ENCODE measurements at places on chromosomes 2 and 18. TPM values are rescaled to one million over a fixed set of nuclear protein-coding genes. Genes with fewer than 3 reads are reported as not detected.

DNA sequence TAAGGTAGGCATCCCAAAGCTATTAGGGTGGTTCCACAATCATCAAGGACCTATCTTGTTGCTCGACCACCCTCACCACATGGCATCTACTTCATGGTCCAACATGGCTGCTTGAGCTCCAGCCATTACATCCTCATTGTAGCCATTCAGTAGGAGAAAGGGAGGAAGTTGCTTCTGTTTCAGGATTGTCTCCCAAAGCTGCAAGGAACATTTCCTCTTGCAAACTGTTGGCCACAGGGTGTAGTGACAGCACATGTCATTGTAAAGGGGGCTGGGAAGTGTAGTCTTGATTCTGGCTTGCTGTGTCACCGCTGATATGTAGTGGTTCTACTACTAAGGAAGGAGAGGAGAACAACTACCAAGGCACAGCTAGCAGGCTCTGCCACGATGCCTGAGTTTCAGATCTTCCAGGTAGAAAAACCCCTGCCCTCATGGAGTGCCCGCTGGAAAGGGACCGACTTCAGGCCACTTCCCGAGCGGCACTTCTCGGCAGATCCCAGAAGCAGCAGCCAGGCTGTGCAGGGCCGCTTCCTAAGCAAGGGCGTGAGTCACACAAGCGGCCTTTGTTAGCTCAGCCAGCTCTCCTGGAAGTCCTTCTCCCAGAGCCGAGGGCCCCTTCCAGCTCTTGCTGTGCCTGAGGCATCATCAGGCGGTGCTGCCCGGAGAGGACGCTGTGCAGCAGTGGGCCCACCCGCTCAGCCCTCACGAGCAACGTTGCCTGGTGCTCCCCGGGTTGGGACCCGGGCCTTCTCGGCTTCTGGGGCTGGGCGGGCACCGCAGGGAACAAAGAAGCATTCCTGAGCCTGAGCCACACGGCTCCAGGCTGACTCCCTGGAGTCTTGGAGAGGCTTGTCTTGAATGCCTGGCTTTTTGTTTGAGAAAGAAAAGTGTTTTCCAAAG lies 58.2 kb downstream of the HS6ST1 start:
- DNase-seq = no peak

Gene UGT1A7
- total RNA-seq = 19.5 TPM

DNA sequence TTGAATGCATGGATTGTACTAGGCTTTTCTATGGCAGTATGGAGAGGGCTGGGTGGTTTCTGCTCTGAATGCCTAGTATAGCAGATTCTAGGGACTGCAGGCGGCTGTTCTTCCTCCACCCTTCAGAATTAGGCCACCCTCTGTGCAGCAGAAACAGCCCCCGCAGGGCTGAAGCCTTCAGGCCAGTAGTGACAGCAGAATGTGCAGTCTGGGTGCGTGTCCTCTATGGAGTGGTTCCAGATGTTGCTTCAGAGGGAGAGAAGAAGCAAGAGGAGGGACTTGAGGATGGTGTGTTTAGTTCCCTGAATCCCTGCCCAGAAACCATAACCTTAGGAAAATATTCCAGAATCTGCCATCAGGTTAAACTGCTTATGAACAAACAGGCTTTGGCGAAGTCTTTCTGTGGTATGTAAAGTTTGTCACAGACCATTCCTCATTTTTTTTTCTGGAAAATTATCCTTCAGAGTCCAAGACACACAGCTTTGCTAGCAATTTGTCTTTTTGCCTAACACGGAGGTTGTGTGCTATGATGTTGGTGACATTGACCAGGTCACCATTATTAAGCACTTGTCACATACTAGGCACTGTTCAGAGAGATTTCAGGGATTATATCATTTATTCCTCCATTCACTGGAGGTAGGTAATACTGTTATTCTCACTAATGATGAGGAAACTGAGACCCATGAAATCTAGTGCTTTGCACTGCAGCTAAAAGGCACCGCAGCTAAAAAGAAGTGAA lies 21.1 kb downstream of the CASP10 start:
- no peak for DNase-seq

Gene SLC39A6
- 15.8 TPM for total RNA-seq

GRCh38 chr2:16691261-16691660 lies 25.6 kb upstream of the CYRIA start:
- no peak for DNase-seq

- DNase-seq = no peak
Measured at GRCh38 chr18:48310999-48311398, 98.2 kb downstream of the ZBTB7C start.

DNA sequence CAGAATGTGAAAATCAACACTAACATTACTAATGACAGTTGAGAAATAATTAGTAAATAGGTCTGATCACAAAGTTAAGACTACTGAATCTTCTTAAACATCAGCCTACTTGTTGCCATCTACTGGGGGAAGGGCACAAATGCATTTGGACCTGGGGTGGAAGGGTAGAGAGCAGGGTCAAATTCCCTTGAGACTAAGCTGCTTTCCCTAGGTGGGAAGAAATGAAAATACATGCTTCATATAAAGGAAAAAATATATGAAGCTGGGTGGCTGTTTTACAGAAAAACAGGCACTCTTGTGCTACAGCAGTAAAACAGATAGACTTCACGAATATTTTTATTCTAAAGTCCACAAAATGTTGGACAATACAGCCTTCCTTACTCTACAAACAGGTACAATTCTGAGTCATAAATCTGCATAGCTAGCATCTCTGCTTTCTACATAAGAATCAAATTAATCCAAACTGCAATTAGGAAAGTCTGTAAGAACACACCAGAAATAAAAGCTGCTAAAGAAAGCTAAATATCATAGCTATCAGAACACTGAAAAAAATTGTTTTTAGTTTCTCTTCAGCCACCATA lies 10.9 kb downstream of the TRIP12 start:
- DNase-seq = no peak

Gene IL36G
- not detected for total RNA-seq

- DNase-seq = no peak
Measured at GRCh38 chr2:151681051-151681450, 53.2 kb downstream of the NEB start.

GRCh38 chr2:46950314-46950713 lies 34.7 kb upstream of the MCFD2 start:
- DNase-seq = no peak

DNA sequence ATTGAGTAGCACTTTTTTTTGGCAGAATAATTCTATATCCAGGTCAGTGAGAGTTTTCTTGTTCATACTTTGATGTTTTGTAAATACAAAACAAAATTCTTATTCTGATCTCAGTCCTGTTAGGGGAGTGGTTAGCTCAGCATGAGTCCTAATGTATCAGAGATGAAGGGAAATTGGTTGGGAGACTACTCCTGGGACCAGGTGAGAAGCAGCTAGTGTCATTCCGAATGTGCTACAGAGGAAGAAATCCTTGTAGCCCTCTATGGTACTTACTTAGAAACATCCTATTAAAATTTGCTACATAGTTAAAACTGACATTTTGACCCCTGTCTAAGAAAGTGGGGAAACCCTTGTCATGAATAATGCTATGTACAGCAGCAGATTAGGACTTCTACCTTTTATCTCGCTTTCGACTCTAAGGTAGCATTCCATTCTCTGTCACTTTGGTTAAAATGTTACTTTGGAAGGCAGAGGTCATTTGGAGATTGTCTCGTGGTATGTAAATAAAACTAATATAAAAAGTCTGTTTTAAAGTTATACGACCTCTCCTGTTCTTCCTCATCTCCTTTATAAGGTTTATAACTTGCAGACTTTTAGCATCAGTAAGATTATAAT lies 65.8 kb downstream of the PARD3B start:
- DNase-seq = no peak

Gene TMEM247
- not detected for total RNA-seq

- no peak for DNase-seq
Measured at GRCh38 chr18:62186499-62186773, 420 bp downstream of the PIGN start.

Gene KIAA2012
- not detected for total RNA-seq

DNA sequence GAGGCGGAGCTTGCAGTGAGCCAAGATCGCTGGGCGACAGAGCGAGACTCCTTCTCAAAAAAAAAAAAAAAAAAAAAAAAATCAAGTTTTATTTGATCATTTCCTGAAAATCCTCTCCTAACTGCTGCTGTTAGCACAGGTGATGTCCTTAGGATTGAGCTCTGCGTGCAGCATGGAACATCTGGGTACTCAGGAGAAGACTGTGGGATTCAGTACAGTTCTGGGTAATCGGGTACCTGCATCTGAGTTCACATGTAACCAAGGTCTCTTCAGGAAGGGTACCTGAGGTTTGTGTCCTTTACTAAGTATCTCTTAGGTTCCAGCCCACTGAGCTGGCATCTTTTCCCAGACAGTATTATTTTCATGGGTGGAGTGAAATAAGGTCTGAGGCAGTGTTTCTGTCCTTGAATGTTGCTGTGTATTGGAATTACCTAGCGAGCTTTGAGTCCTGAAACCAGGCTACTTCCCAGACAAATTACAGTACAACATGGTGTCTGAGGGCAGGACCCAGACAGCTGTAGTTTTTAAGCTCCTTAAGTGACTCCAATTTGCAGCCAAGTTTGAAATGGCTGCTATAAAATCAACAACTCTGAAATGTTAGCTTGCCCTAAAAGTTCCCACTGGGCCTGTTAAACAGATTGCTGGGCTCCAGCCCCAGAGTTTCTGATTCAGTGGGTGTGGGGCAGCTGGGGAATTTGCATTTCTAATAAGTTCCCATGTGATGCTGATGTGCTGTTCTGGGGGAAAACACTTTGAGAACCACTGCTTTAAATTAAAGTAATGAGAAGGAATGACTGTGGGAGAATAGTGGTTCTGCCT lies 120.5 kb downstream of the PMAIP1 start:
- no peak for DNase-seq

DNA sequence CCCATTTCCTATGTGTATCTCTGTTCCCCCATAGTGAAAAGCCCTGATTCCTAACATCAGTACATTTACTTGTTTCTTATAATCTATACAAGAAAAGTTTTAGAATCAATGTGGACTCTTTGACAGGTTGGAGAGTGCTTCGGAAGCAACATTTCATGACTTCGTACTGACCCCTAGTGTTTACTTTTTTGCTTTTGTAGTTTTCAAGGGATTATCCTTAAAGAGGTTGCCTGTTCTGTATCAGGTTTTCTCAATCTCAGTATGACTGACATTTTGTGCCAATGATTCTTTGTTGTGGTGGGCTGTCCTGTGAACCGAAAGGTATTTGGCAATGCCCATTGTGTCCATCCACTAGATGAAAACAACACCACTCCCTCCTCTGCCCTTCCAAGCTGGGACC lies 43.3 kb upstream of the SERPINB2 start:
- DNase-seq = no peak

Gene STARD6
- not detected for total RNA-seq

DNA sequence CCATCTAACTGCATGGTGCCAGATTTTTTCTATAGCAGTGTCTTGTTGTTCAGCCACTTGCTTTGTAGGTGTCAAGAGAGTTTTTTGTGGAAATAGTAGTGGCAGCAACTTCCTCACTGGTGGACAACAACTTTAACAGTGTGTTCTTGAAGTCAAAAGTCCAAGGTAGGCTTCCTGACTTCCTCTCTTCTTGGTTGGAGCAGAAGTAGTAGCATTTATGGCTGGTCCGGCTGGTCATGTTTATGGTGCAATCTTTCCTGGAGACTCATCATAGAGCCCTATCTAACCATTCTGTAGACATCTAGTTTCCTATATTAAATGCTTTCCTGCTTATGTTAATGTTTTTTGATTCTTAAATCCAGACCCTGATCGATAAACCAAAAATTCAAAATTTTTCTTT lies 11.7 kb downstream of the GPR75 start:
- DNase-seq = no peak

DNA sequence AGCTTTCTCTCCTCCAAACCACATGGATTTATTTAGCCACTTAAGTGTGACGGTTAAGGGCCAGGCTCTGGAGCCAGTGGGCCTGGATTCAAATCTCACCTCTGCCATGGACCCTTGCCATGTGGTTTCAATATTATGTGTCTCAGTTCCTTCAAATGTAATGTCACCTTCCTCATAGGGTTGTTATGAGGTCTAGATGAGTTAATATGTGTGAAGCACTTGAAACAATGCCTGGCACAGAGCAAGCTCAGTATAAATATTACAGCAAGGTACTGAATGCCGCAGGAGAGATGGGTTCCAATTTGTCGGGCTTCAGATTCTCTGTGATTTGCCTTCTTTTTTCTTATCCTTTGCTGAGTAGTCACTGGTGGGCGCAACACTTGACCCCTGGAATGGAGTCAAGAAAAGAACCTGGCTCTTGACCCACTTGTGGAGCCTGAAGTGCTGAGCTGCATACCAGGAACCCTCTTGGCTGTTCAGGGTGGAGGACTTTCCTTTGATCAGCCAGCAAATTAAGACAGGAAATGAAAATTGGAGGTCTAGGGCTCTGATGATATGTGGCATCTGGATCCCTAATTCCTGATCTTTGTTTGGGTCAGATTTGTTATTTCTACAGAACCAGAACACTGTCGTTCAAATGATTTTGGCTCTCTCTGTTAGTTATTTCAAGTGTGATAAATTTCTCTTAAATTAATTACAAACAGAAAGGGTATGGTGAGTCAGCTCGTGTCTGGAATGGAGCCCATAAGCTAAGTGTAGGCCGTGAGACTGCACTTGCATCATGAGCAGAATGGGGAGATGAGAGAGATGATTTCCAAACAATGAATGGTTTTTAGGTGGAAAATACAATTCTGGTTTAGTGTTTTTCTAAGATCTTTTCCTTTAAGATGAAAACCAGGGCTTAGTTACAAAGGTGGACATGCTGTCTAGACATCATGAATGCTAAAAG lies 293.0 kb downstream of the KCNS3 start:
- peak; percentile 8 for DNase-seq

DNA sequence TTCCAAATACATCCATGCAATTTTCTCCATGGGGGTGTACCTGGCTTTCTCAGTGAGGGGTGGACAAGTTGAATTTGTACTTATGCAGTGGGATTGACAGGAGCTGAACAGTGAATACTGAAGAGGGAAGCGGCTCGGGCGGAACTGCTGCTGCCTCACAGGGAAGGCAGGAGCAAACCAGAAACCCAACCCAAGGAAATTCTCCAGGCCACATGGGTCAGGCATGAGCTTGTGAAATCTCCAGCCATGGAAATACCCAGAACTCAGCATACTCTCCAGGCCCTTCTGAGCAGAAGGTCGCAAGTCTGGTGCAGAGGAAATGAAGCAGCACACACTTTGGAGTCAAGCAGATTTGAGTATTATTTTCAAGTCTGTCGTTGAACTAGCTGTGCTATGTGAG lies 26.5 kb upstream of the INO80C start:
- DNase-seq = no peak

DNA sequence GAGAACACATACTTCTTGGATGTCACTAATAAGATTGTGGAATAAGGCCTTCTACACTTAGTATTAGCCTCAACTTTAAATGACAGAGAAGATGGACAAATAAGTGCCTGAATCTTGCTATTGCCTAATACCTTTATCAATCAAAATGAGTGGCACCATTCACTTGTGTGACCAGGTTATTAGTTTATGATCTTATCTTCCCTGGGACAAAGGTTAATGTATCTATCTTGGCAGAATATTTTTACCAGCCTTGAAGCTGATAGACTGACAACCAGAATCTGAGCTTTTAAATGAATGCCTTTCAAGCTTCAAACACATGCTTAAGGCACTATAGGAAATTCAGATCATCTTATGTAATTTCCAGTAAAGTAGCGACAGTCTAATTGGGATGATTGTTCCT lies 202.9 kb downstream of the CCDC85A start:
- no peak for DNase-seq
